ENCODE measurements at places on chromosomes 1 and 21.
A peak's percentile ranks its signal among the peaks of the same experiment; 100 is the strongest.

- no peak for DNase-seq
These were observed 346.6 kb upstream of the DPYD start for GRCh38 chr1:98267423-98267822.

- no peak for DNase-seq
These were observed 328.9 kb upstream of the USP25 start for GRCh38 chr21:15400905-15401304.

- peak; percentile 17 for DNase-seq
These were observed 645.6 kb downstream of the PLA2G4A start for GRCh38 chr1:187474336-187474735.

- no peak for DNase-seq
These were observed 536.6 kb upstream of the CXADR start for GRCh38 chr21:16976193-16976592.

- DNase-seq: no peak
These were observed 75.8 kb upstream of the BCAR3 start for GRCh38 chr1:93757256-93758036.

DNA sequence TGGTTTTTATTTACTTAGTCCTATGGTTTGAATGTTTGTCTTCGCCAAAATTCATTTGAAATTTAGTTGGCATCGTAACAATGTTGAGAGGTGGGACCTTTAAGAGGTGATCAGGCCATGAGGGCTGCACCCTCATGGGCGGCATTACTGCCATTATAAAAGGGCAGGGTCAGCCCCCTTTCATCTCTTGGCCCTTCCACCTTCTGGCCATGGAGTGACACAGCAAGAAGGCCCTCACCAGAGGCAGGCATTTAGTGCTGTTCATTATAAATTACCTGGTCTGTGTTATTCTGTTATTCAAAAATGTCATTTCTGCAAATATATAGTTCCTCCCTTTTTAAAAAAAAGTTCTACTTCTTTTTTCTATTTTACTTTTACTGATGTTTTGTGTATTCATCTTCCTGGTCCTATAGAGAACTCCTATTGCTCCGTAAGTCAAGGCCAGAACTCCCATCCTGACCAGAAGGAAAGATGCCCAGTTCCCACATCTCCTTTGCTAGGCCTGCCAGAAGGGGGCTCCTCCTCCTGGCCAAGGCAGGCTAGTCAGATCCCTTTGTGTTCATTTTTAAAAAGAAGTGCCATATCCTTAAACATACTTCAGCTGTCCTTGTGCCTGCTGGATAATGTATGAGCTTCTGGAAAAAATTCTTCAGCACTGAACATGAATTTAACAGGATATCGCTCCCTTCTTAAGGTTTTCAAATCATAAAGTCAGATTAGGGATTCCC is 10.0 kb upstream of the LBR start:
- no peak for DNase-seq

Measured in LNCaP clone FGC (cell line).